NCI-H187 treated with DMSO at 0.1 percent for 48 hours (cell line): ENCODE measurements at places on chromosomes 6 and 20.

GRCh38 chr6:46184114-46184513 lies 13.3 kb upstream of the ENPP5 start:
- DNase-seq = no peak

GRCh38 chr20:35511814-35512420 lies 17.5 kb downstream of the C20orf173 start:
- no peak for DNase-seq

GRCh38 chr6:133083248-133083967 lies 157.7 kb upstream of the EYA4 start:
- DNase-seq = no peak

GRCh38 chr6:47426524-47427302 lies 50.9 kb upstream of the CD2AP start:
- DNase-seq = no peak

DNA sequence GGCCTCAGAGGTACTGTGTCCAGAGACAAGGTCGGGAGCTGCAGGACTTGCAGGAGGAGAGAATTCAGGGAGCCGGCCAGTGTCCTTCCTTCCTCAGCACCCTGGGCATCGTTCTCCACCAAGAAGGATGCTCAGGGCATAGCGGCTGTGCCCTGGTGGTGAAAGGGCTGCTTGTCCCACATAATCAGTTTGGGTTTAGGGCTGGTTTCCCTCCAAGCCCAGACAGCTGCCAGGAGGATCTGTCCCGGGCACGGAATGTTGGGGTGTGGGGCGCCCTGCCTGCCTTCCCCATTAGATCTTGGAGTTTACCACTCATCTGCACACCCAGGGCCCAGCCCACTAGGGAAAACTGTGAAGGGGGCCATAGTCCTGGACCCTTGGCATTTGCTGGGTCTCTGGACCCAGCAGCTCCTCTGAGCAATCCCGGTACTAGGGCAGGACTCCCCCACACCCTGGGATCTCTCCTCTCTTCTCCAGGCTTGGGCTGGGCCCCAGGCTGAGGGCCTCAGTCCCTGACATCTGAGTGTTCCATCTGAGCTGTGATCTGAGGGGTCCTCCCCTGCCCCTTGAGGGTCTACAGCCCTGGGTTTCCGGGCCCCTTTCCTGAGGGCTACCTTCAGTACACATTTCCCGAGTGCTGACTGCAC lies 18.6 kb upstream of the SPDEF start:
- DNase-seq = no peak

DNA sequence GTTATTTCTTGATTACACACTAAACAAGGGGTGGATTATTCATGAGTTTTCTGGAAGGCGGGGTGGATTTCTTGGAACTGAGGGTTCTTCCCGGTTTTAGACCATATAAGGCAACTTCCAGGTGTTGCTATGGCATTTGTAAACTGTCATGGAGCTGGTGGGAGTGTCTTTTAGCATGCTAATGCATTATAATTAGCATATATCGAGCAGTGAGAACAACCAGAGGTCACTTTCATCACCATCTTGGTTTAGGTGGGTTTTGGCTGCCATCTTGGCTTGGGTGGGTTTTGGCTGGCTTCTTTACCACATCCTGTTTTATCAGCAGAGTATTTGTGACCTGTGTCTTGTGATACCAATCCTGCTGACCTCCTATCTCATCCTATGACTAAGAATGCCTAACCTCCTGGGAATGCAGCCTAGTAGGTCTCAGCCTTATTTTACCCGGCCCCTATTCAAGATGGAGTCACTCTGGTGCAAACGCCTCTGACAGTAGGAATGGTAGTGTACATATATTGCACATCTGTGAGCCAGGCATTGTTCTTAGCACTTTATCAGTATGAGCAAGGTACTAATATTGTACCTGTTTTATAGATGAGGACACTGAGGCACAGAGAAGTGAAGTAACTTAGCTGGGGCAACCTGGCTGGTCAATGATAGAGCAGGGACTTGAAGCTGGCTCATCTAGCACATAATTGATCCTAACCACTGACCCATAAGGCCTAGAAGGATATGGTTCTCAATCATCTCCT lies 203.7 kb downstream of the NFATC2 start:
- no peak for DNase-seq

DNA sequence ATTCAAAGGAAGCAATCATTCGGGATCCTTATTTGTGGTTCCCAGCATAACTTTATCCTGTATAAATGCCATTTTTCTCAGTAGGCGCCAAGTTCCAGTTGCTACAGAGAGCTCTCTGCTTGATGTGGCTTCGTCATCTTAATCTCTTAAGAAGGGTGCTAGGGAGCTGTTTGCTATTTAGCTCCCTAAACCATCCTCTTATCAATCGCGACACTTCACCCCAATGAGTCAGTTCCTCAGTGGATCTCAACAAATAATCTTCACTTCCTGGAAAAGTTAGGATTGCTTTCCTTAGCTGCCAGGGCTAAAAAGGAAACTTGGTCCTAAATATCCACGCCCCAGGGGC lies 1.3 kb upstream of the NKAIN2 start:
- DNase-seq = no peak

GRCh38 chr6:100116411-100117194 lies 122.6 kb upstream of the MCHR2 start:
- DNase-seq = no peak

DNA sequence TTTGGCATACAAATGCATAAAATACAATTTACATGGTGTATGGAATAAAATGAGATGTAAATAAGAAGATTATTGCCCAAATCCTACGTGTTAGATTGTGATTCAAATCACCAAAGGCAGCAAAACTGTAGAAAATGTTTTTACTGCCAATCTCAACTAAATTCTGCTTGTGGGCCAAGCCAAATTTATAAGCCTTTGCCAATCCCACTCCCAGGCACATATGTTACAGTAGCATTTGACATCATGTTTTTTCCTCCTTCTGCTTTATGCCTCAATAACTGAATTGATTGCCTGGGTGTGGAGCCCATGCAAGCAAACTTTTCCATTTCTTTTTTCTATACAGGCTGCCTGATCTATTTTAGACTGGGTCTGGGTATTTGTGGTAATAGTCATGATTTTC lies 36.3 kb upstream of the LRRC1 start:
- no peak for DNase-seq

- peak; percentile 47 for DNase-seq
Measured at GRCh38 chr6:158213925-158214674, 46.0 kb downstream of the GTF2H5 start.

DNA sequence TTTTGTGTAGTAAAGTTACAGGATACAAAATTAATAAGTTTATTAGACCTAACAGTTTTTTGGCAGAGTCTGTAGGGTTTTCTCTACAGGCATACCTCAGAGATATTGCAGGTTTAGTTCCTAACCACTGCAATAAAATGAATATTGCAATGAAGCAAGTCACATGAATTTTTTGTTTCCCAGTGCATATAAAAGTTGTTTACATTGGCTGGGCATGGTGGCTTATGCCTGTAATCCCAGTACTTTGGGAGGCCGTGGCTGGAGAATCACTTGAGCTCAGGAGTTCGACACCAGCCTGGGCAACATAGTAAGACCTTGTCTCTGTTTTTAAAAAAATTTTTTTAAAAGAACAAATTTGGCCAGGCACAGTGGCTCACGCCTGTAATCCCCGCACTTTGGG lies 16.0 kb downstream of the C6orf52 start:
- no peak for DNase-seq

GRCh38 chr20:32327087-32327681 lies 30.9 kb upstream of the ASXL1 start:
- DNase-seq = no peak

GRCh38 chr6:17709476-17709875 lies 2.8 kb upstream of the NUP153 start:
- no peak for DNase-seq

DNA sequence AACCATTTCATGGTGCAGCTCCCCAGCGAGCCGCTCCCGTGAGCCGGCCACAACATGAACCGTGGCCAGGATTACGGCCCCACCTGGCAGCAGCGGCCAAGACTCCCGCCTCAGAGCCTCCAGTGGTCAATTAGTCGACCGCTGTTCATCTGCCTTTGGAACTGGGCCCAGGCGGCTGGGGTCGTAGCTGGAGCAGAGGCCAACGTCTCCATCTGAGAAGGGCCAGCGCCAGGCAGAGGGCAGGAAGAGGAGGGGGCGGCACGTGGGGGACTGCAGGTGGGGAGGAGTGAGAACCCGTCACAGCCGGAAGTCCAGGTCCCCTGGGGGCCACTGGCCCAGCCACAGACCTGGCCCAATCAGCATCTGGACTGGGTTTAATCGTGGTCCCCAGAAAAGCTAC lies 184.3 kb downstream of the TAF4 start:
- DNase-seq = no peak

DNA sequence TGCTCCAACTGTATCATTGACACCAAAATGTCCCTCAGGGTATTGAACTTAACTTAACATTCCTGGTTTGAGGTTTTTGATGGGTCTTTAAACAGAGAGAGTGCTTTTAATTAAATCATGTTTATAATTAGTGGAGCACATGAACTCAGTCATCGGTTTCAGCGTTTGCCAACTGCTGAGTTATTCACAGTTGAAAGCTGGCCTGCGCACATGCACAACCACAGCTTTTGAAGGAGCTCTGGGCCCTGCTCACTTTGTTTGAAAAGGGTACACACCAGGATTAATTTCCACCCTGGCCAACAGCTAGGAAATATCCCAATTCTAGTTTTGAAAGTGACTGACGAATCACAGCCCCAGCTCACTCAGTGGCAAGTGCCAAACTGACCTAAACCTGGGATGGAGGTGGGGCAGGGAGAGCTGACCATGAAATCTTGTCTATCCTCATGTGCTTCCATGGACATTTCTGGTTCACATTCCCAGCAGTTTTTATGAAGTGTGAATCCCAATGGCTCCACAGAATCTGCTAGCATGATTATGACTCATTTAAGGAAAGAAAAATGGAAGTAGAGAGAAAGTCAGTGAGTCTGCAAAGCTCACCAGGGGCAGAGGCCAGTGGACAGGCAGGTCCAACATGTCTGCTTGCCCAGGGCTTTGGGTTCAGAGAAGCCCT lies 247.8 kb downstream of the FNDC1 start:
- DNase-seq = no peak

- no peak for DNase-seq
Measured at GRCh38 chr20:60869625-60870024, 382.4 kb upstream of the CDH4 start.

- DNase-seq = no peak
Measured at GRCh38 chr6:151240791-151241642, 1.2 kb downstream of the AKAP12 start.

GRCh38 chr20:25177890-25178321 lies 17.6 kb upstream of the ENTPD6 start:
- no peak for DNase-seq

GRCh38 chr6:107866606-107867301 lies 42.6 kb upstream of the SCML4 start:
- DNase-seq = no peak

DNA sequence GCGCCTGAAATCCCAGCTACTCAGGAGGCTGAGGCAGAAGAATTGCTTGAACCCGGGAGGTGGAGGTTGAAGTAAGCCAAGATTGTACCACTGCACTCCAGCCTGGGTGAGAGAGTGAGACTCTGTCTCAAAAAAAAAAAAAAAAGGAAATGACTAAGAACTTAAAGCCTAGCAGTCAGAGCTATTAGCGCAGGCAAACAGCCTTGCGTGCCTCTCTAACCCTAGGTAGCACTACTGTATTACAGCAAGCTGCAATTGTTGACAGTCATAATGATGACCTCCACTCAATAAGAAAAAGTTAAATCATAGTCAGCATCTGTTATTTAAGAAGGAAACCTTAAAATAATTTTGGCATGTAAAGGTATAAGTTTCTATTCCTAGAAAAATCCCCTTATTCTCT lies 14.4 kb downstream of the GSS start:
- no peak for DNase-seq

DNA sequence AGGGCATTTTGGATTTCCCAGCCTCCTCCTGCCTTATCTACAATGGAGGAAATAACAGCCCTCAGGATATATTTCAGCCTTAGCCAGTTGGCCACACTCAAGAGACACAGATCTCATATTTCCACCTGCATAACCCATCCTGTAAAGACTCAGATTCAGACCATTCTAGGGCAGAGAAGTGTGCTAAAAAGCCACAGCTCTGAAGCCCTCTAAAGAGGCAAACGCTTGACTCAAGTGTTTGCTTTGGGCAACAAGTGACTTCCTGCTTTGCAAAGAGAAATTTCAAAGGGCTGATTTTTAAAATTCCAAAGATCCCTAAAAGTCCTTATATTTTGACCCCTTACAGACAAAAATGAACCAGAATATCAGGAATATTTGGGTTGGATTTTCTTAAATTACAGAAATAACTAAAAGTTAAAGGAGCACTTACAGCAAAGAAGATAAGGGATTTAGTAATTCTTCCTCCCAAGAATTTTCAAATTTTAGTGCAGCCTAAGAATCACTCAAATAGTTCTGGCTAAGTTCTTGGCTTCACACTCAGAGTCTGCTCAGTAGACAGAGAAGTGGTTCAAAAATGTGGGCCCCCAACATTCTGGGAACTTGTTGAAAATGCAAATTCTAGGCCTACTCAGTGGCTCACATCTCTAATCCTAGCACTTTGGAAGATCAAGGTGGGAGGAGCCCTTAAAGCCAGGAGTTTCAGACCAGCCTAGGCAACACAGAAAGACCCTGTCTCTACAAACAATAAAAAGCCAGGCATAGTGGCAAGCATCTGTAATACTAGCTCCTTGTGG lies 18.9 kb upstream of the ADGRF5 start:
- DNase-seq = peak; percentile 61

GRCh38 chr20:56809668-56810067 lies 180.6 kb downstream of the TFAP2C start:
- DNase-seq = no peak

DNA sequence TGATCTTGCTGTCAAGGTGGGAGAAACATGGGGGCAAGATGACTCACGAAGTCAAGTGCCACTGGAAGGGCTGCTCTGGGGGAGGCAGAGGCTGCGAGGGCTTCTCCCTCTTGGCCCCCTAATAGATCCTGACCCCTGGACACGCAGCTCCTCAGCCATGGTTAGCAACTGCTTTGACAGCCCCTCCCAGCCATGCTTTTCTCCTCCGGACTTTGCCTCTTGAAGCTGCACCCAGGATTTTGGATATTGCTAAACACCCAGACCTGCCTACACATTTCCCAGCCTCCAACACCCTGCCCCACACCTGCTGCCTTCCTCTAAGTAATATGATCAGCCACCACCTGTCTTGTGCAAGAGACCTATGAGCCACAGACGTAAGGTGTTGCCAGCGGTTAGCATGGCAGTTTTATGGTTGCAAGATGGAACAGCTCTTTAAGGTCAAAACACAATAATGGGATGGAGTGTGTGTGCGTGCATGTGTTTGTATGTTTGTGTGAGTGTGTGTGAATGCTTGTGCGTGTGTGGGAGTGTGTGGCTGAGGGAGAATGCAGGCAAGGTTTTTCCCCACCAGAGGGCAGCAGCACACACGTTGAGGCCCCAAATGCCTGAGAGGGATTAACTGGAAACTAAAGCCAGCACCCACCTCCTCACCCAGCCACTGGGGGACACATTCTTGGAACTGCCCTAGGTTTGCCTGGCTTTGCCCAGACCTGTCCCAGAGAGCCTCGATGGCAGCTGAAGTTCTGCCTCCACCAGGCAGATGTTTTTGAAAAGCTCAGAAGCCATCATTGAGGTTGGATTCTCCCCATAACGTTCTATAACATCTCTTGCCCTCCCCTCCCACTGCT lies 2.5 kb downstream of the IP6K3 start:
- peak; percentile 86 for DNase-seq
